ENCODE measurements at places on chromosomes 7 and 10.

- no peak for DNase-seq
These were observed 32.4 kb upstream of the FOXL3 start for GRCh38 chr7:257647-257992.

GRCh38 chr7:38122501-38122900, 55.5 kb upstream of the STARD3NL start:
- DNase-seq, result no peak

DNA sequence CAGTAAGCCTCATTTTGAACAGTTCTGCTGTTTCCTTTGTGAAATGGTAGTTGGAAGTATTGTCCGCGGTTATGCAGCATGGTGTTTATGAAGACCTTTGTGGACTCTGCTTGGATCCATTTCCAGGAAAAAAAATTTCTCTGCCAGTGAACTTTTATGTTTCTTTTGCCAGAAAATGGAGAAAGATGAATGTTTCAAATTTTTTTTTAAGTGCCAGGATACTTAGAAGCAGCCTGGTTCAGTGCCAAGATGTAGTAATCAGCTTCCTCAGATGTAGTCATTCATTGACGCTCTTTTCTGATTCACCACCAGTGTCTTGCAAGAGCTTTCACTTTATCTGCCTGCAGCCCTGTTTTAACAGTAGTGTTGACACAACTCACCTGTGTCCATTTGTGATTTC, 258.2 kb downstream of the SDK1 start:
- DNase-seq, result no peak

DNA sequence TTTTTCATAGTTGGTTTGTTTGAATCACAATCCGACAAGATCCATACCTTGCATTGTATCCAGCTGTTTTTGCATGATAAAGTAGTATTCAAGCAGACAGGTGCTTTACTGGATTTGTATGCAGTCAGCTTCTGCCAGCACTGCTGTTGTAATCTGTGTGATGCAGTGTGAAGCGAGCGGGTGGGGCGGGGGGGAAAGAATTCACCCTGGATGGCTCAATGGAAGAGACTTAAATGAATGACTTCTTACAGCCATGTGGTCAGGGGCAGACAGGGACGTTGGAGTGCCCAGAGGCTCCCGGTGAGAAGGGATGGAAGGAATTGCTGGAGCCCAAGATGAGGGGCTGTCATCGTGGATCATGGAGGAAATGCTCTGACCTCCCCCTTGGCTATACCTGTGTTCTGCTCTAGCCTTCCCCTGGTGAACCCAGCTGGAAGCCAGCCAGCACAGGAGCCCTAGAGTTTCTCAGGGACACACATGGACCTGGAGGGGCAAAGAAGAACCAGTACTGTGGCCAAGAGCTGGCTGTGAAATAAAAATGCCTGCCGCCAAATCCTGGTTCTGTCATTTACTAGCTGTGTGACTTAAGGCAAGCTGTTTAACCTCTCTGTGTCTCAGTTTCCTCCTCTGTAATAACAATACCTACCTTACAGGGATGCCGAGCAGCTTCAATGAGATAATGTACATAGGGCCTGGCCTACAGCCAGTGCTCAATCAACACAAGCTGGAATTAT, 14.1 kb downstream of the NFE2L3 start:
- no peak for DNase-seq

- DNase-seq, result no peak
These were observed 6.1 kb upstream of the BLVRA start for GRCh38 chr7:43752411-43752810.

- no peak for DNase-seq
These were observed 23.3 kb downstream of the CAPZA2 start for GRCh38 chr7:116885724-116886123.

DNA sequence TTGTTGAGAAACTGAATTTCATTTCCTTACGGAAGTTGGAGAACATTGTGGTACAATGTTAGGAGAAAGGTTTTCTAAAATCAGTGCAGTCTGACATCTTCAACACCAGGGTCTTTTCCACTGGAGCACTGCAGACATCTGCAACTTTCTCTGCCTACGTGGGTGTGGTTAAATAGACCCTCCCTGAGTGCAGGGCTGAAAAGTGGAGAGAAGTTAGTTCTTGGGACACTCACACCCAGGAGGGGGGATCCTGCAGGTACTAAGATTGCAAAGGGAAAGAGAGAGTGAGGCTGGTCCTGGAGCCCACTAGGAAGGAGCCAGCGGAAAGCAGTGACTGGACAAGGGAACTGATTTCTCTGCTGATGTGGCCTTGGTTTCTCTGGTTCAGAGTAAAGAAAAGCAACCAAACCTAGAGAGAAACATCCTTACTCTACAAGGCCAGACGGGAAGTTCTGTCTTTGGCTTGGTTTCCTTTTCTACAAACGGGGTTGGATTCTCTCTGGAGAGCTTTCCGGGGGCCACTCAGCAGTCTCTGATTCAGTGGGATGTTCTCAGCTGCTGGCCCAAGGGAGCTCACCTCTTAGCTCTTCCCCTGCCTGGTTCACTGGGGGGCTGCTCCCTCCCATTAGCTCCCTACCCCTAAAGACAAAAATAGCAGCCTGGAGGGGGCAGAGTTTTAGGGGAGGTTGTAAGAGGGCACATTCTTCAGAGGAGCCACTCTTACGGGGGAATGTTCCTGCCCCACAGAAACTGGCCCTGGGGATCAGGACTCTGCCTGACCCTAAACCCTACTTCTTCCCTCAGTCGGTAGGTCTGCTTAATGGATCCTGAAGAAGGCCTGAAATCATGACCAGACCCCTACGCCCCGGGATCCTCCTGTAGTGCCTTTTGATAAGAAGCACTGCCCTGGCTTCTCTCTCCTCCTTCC, 2.7 kb downstream of the UPP1 start:
- DNase-seq, result no peak

- no peak for DNase-seq
These were observed 2.7 kb upstream of the NRG3 start for GRCh38 chr10:81872206-81872862.

Measured in HAP-1 (cell line).